ENCODE measurements at places on chromosomes 3 and 15.

DNA sequence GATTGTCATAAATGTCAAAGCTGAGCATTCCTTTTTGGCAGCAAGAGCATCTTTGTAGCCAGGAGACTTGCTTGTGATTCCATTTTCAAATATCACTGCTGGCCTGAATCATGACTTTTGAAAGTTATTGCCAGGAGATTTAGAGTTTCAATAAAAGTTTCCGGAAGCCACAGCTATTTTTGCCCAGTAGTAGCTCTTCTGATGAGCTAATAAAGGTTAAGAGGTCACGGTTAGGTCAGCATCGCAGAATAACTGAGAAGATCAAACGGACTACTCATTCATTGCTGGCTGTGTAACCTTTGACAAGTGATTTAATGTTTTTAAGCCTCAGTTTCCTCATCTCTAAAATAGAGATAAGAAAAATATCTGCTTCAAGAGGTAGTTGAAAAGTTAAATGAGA lies 105.1 kb upstream of the ETV5 start:
- peaks cover 17% of the 10 kb centered on the region for H3K4me1 ChIP-seq
- no peaks in the 10 kb centered on the region for H3K36me3 ChIP-seq
- DNase-seq = no peak
- H3K4me3 ChIP-seq = no peak overlapping the region
- no peak overlapping the region for H3K27ac ChIP-seq

- H3K36me3 ChIP-seq = no peaks in the 10 kb centered on the region
- H3K4me3 ChIP-seq = no peak overlapping the region
- H3K27me3 ChIP-seq = no peaks in the 10 kb centered on the region
- H3K27ac ChIP-seq = no peak overlapping the region
- H3K4me1 ChIP-seq = peaks cover 19% of the 10 kb centered on the region
Measured at GRCh38 chr3:69941439-69942176, 57.9 kb upstream of the SAMMSON start.

GRCh38 chr3:109225516-109225915 lies 89.0 kb downstream of the C3orf85 start:
- H3K4me3 ChIP-seq = no peak overlapping the region
- H3K36me3 ChIP-seq = no peaks in the 10 kb centered on the region
- H3K27ac ChIP-seq = no peak overlapping the region
- no peaks in the 10 kb centered on the region for H3K27me3 ChIP-seq

- H3K4me3 ChIP-seq = no peak overlapping the region
- H3K27ac ChIP-seq = no peak overlapping the region
- H3K4me1 ChIP-seq = no peaks in the 10 kb centered on the region
- H3K27me3 ChIP-seq = no peaks in the 10 kb centered on the region
- no peaks in the 10 kb centered on the region for H3K36me3 ChIP-seq
Measured at GRCh38 chr15:31195871-31196270, 94.3 kb upstream of the TRPM1 start.

DNA sequence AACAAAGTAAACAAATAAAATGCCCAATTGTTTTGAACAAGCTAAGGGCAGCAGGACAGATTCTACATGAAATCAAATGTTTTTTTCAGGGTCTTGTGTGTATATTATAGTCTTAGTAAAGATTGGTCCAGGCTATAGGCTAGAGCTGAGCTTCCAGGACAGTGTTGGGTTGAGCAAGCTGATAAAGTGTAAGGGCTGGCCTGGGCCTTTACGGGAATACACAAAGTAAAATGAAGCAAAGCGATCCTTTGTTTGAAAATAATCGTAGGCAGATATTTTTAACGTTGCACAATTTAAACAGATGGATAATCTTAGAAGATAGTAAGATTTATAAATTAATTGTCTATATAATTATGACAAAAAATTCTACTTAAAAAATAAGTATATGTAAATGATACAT lies 1204.6 kb downstream of the OTOL1 start:
- DNase-seq = no peak
- no peaks in the 10 kb centered on the region for H3K4me1 ChIP-seq
- H3K36me3 ChIP-seq = no peaks in the 10 kb centered on the region
- no peak overlapping the region for H3K4me3 ChIP-seq

- no peak overlapping the region for H3K27ac ChIP-seq
- no peak overlapping the region for H3K4me3 ChIP-seq
- no peak for DNase-seq
- H3K36me3 ChIP-seq = no peaks in the 10 kb centered on the region
Measured at GRCh38 chr3:49650177-49650576, 24.0 kb upstream of the APEH start.

- H3K36me3 ChIP-seq = no peaks in the 10 kb centered on the region
- no peaks in the 10 kb centered on the region for H3K27me3 ChIP-seq
- H3K4me1 ChIP-seq = 0 out of 2 replicates have a peak, but pooled peaks cover 3% of the 10 kb centered on the region
- peak overlapping the region; percentile 75 for H3K27ac ChIP-seq
Measured at GRCh38 chr3:44337248-44337785, 1.2 kb upstream of the TCAIM start.

DNA sequence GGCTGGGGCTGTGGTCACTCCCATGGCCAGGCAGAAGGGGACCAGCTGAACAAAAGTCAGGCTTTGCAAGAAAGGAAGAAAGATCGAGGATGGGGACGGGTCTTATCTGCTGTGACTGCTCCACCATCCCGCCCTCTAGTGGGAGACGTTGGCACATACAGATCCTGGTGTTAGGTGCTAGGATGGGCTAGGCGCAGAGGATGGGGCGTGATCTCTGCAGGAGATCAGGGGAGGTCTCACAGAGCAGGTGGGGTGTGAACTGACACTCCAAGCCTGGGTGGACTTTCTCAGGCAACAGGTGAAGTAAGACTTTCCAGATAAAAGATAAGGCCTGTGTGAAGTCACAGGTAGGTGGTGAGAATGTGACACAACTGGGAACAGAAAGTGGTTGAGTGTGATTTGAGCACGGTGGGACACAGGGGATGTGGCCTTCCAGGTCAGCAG lies 141.9 kb upstream of the SMAD3 start:
- H3K27me3 ChIP-seq = no peaks in the 10 kb centered on the region
- 0 out of 2 replicates have a peak, but pooled peaks cover 7% of the 10 kb centered on the region for H3K4me1 ChIP-seq
- peak; percentile 88 for DNase-seq
- no peak overlapping the region for H3K4me3 ChIP-seq
- H3K36me3 ChIP-seq = no peaks in the 10 kb centered on the region

GRCh38 chr15:92141607-92142006 lies 252.1 kb upstream of the ST8SIA2 start:
- DNase-seq = no peak
- no peaks in the 10 kb centered on the region for H3K27me3 ChIP-seq
- H3K27ac ChIP-seq = no peak overlapping the region
- H3K4me3 ChIP-seq = no peak overlapping the region

- no peaks in the 10 kb centered on the region for H3K27me3 ChIP-seq
- H3K27ac ChIP-seq = no peak overlapping the region
- DNase-seq = peak; percentile 65
- H3K36me3 ChIP-seq = no peaks in the 10 kb centered on the region
- H3K4me1 ChIP-seq = peaks cover 8% of the 10 kb centered on the region
Measured at GRCh38 chr3:65641045-65641444, 397.7 kb downstream of the MAGI1 start.

- peak overlapping the region; percentile 87 for H3K27ac ChIP-seq
- H3K4me1 ChIP-seq = peaks cover 13% of the 10 kb centered on the region
- DNase-seq = peak; percentile 87
- no peak overlapping the region for H3K4me3 ChIP-seq
Measured at GRCh38 chr3:10224794-10225665, 23.2 kb upstream of the TATDN2 start.

GRCh38 chr15:77811270-77811669 lies 178.6 kb upstream of the LINGO1 start:
- H3K4me3 ChIP-seq = no peak overlapping the region
- H3K4me1 ChIP-seq = peaks cover 11% of the 10 kb centered on the region
- no peaks in the 10 kb centered on the region for H3K36me3 ChIP-seq
- no peaks in the 10 kb centered on the region for H3K27me3 ChIP-seq
- no peak overlapping the region for H3K27ac ChIP-seq

GRCh38 chr15:83955806-83956265 lies 279.7 kb upstream of the GOLGA6L4 start:
- H3K27ac ChIP-seq = no peak overlapping the region
- peaks cover 6% of the 10 kb centered on the region for H3K4me1 ChIP-seq
- no peaks in the 10 kb centered on the region for H3K27me3 ChIP-seq
- no peak overlapping the region for H3K4me3 ChIP-seq

DNA sequence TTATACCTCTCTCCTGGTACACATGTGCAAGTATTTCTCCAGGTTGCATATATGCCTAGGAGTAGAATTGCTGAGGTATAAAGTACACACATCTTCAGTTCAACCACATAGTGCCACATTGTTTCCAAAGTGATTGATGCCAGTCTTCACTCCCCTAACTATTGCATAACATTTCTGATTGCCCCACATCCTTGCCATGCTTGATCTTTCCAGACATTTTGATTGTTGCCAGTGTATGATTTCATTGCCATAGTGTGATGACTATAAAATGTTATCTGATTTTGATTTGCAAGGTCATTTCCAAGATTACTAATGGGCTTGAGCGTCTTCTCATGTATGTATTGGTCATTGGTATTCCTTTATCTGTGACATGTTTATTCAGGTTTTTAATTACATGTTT lies 61.1 kb upstream of the MLF1 start:
- no peak for DNase-seq
- H3K27me3 ChIP-seq = no peaks in the 10 kb centered on the region
- H3K4me1 ChIP-seq = no peaks in the 10 kb centered on the region
- no peaks in the 10 kb centered on the region for H3K36me3 ChIP-seq

DNA sequence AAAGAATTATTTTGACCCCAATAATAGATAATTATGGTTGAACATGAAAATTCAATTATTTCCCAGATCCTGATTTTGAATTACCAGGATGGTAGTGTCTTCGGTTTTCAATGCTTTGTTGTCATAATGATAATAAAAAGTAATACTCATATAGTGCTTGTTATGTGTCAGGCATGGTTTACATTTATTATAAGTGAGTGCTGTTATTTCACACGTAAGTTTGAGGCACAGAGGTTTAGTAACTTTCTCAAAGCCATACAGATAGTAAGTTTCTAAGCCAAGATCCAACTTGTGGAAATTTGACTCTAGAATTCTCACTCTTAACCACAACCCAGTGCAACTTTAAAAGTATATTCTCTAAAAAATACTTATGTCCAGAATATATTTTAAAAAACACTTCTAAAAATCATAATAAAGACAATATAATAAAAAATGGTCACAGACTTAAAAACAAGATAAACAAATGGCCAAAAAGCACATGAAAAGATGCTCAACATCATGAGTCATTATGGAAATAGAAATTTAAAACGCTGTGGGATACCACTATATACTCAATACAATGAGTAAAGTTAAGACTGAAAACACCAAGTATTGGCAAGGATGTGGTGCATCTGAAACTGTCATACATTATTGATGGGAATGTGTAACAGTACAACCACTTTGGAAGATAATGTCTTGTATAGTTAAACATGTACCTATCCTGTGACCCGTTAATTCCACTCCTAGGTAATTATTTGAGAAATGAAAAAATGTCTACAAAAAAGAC lies 45.2 kb downstream of the SPRED1 start:
- no peaks in the 10 kb centered on the region for H3K27me3 ChIP-seq
- no peak overlapping the region for H3K4me3 ChIP-seq
- peaks cover 15% of the 10 kb centered on the region for H3K4me1 ChIP-seq
- no peak for DNase-seq
- H3K36me3 ChIP-seq = no peaks in the 10 kb centered on the region
- no peak overlapping the region for H3K27ac ChIP-seq

- H3K4me1 ChIP-seq = no peaks in the 10 kb centered on the region
- no peaks in the 10 kb centered on the region for H3K36me3 ChIP-seq
- no peak overlapping the region for H3K27ac ChIP-seq
- no peak for DNase-seq
Measured at GRCh38 chr15:87743562-87743961, 513.0 kb downstream of the NTRK3 start.

GRCh38 chr3:195257454-195258448 lies 13.2 kb downstream of the XXYLT1 start:
- peaks cover 28% of the 10 kb centered on the region for H3K4me1 ChIP-seq
- H3K27ac ChIP-seq = no peak overlapping the region
- H3K4me3 ChIP-seq = no peak overlapping the region

DNA sequence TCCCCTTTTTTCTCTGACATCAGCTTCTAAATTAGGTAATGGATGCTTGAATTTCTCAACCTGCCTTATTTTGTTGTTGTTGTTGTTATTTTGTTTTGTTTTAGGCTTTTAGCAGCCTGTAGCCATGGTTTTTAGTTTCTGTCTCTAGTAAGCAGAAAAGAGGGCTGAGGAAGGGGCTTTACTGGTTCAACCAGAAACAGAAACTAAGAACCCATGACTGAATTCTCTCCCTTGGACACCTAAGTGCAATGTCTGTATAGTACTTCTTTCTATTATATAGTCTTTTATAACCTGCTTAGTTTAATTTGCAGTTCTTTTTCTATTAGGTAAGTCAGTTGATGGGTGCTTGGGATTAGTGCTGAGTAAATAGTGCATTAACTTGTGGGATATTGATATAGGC lies 129.0 kb downstream of the BBX start:
- H3K27ac ChIP-seq = no peak overlapping the region
- no peak overlapping the region for H3K4me3 ChIP-seq
- no peaks in the 10 kb centered on the region for H3K36me3 ChIP-seq
- no peaks in the 10 kb centered on the region for H3K27me3 ChIP-seq
- H3K4me1 ChIP-seq = no peaks in the 10 kb centered on the region

DNA sequence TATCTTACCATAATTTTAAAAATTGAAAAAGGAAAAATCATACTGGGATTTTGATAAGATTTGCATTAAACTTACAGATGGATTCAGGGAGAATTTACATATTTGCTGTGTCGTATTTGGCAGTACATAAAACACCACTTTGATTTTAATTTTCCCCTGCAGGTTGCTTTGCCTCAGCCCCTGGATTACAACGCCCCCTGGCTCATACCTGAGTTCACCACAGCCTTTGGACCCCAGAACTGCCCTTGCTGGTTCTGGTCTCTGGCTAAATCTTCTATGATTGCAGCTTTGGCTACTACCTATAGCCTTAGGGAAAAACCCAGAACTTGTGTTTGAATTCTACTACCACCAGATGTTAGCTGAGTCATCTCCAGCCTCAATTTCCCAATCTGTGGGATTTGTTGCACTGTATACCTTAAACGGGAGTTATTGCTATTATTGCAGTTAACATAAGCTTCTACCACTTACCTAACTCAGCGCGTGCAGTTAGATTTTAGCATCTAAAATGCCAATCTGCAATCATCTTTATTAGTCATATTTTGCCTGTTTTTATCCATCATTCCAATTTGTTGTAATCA lies 315.7 kb upstream of the GADL1 start:
- H3K27ac ChIP-seq = no peak overlapping the region
- no peaks in the 10 kb centered on the region for H3K27me3 ChIP-seq
- peak; percentile 71 for DNase-seq
- no peaks in the 10 kb centered on the region for H3K36me3 ChIP-seq
- H3K4me3 ChIP-seq = no peak overlapping the region
- no peaks in the 10 kb centered on the region for H3K4me1 ChIP-seq

DNA sequence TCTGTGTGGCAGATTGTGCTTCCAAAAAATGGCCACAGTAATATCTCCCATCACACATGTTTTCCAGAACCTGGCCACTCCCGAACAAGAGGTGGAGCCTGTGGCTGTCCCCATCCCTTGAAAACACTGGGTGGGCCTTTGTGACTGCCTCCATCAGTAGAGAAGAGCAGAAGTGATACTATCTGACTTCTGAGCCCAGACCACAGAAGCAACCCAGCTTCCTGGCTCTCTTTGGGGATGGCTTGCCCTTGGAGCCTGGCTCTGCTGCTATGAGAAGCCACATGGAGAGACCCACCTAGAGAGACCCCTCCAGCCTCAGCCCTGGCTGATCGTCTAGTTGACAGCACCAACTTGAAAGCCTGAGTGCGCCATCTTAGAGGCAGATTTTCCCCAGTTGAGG lies 39.8 kb upstream of the CMTM8 start:
- H3K4me3 ChIP-seq = no peak overlapping the region
- no peaks in the 10 kb centered on the region for H3K27me3 ChIP-seq
- no peaks in the 10 kb centered on the region for H3K36me3 ChIP-seq
- H3K4me1 ChIP-seq = no peaks in the 10 kb centered on the region
- no peak overlapping the region for H3K27ac ChIP-seq
- no peak for DNase-seq

- no peak for DNase-seq
- no peaks in the 10 kb centered on the region for H3K4me1 ChIP-seq
- H3K36me3 ChIP-seq = no peaks in the 10 kb centered on the region
Measured at GRCh38 chr3:134658555-134658954, 7.7 kb upstream of the KY start.

Data from GM23338 (cell line).